Activated gamma-delta T cell (primary cell): ENCODE measurements at places on chromosomes 11 and 22.

- no peak for DNase-seq
Observed at GRCh38 chr22:37492428-37493344, 6.5 kb upstream of the MFNG start.

DNA sequence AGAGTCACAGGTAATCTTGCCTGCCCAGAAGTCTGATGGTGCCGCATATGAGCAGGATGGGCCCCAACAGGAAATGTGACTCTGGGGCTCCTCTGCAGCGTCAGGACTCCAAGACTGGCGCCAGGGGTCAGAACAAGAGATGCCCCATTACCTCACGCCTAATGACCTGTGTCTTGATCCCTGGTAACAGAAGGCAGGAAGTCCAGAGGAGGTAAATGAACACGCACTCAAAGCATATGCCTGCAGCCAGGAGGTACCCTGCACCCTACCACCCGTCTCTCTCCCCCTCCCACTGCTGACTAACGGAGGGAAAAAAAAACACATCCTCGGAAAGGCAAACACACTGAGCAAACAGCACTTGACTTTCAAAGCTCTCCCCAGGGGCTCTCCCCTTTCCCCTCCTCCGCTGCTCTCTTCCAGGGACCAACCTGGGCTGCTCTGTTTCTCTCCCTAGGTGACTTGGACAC is 37.3 kb downstream of the ABCC8 start:
- DNase-seq, result no peak

- no peak for DNase-seq
Observed at GRCh38 chr11:60939855-60940254, 12.1 kb downstream of the SLC15A3 start.

DNA sequence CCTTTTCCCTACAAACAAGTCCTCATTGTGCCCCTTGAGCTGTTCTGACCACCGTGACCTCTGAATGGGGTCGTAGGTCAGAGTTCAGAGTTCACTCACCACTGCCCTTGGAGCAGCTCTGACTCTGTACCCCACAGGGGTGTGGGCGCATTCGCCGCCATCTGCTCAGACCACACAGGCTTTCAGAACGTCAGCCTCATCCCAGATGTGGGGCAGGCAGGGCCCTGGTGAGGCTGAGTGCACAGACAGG is 14.8 kb upstream of the MUC5B start:
- DNase-seq, result no peak

DNA sequence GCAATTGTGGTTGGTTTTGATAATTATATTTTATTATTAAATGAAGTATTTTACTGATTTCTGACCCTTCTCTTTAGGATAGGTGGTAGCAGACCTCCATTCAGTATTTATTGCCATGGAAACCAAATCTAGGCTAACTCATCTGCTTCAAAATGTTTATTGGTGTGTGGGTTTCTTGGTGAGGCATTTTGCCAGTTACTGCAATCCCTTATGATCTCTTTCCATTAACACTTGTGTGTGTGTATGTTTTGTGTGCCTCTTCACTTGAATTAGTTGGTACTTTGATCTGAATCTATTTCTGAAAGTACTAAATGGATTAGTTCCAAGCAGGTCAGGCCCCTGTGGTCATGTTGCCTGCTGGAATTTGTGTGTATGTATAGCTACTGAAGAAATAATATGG is 184.4 kb upstream of the C11orf87 start:
- DNase-seq, result no peak

GRCh38 chr11:22037505-22037904 is 155.4 kb upstream of the ANO5 start:
- DNase-seq, result no peak

GRCh38 chr11:46280706-46281105 is 3.2 kb downstream of the CREB3L1 start:
- no peak for DNase-seq

DNA sequence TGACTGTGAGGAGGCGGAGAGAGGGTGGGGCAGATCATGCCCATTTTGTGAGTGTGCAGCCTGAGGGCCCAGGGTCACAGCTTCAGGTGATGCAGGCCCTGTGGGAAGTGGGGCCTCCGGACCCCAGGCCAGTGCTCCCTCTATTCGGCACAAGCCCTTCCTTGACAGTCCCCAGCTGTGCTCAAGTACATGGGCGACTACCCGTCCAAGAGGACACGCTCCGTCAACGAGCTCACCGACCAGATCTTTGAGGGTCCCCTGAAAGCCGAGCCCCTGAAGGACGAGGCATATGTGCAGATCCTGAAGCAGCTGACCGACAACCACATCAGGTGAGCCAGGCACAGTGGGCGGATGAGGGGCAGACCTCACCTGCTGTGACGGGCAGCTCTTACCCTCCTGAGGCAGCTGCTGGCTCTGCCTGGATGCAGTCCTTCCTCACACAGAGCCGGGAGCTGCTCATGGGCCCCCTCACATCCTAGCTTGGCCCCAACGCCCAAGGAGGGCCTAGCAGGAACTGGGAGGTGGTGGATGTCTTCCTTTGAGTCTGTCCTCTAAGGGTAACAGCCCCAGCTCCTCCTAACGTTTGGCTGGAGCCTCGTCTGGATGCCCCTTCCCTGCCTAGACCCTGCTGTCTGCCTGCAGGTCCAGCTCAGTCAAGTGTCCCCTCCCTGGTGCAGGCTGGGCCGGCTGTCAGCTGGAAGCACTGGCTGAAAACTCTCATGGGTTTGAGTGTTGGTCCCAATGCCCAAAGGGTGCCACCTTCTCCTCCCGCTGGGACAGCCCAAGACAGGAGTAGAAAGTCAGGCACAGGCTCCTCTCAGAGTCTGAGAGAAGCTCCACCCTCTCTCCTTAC is 76.1 kb downstream of the MYO7A start:
- DNase-seq, result no peak

DNA sequence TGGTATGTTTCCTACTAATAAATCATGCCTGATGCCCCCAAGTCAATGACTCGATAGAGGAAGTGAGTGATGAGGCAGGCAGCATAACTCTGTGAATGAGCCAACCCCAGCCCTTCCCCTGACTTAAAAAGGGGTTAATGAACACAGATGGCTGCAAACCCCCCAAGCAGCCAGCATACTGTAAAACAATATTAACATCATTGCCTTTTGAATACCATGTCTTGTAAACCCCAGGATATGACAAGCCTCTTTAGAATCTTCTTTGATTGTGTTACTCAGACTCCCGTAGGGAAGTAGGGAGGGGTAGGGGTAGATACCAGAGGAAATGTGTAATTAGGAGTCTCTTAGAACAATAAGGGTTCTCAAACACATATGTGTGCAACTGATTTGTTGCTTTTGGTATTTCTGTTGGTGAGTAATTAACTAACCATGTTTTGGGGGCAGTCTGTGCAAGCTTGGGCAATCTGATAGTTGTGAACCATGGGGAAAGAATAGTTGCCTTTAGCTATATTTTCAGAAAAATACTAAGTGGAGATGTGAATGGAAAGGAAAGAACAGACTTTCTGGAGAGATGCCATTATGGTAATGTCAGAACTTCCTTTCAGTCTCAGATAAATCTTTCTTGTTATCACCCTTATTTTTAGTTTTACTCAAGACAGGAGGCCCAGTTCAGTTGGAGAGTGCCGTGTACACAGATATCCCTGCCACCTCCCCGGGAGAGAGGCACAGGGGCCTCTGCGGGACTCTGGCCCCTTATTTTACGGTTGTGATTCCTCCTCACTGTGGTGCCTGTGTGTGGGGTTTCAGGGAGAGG is 701.8 kb downstream of the NTM start:
- no peak for DNase-seq

- no peak for DNase-seq
Observed at GRCh38 chr11:102456381-102456780, 3.8 kb upstream of the TMEM123 start.

GRCh38 chr11:62132689-62133293 is 9.0 kb downstream of the INCENP start:
- DNase-seq, result no peak

GRCh38 chr11:124899383-124900145 is 1.9 kb upstream of the ROBO4 start:
- no peak for DNase-seq

GRCh38 chr11:69691463-69691862 is 12.4 kb downstream of the FGF19 start:
- no peak for DNase-seq

- DNase-seq, result no peak
Observed at GRCh38 chr11:19025481-19026406, 34.8 kb downstream of the MRGPRX2 start.

GRCh38 chr11:47431356-47432083 is 5.3 kb upstream of the PSMC3 start:
- DNase-seq, result no peak

DNA sequence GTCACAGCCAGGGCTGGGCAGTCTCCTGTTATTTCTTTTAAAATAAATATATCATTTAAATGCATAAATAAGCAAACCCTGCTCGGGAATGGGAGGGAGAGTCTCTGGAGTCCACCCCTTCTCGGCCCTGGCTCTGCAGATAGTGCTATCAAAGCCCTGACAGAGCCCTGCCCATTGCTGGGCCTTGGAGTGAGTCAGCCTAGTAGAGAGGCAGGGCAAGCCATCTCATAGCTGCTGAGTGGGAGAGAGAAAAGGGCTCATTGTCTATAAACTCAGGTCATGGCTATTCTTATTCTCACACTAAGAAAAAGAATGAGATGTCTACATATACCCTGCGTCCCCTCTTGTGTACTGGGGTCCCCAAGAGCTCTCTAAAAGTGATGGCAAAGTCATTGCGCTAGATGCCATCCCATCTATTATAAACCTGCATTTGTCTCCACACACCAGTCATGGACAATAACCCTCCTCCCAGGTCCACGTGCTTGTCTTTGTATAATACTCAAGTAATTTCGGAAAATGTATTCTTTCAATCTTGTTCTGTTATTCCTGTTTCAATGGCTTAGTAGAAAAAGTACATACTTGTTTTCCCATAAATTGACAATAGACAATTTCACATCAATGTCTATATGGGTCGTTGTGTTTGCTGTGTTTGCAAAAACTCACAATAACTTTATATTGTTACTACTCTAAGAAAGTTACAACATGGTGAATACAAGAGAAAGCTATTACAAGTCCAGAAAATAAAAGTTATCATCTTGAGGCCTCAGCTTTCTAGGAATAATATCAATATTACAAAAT is 13.4 kb downstream of the OR51B4 start:
- DNase-seq, result no peak

- DNase-seq, result no peak
Observed at GRCh38 chr11:89613911-89614310, 96.2 kb upstream of the TRIM77 start.

- no peak for DNase-seq
Observed at GRCh38 chr11:112583261-112583893, 322.7 kb upstream of the PLET1 start.

GRCh38 chr22:42313804-42314581 is 43.5 kb upstream of the TCF20 start:
- DNase-seq, result no peak

GRCh38 chr11:44645827-44646226 is 80.4 kb downstream of the CD82 start:
- no peak for DNase-seq

DNA sequence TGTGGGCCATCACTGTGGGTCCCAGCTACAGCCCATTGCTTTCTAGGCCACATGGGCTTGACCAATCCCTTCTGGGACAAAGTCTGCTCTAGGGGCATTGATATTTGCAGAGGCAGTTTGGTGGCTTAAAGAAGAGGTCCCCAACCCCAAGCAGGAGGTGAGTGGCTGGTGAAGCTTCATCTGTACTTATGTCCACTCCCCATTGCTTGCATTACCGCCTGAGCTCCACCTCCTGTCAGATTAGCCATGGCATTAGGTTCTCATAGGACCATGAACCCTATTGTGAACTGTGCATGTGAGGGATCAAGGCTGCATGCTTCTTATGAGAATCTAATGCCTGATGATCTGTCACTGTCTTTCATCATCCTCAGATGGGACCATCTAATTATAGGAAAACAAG is 54.4 kb upstream of the CADM1 start:
- no peak for DNase-seq

DNA sequence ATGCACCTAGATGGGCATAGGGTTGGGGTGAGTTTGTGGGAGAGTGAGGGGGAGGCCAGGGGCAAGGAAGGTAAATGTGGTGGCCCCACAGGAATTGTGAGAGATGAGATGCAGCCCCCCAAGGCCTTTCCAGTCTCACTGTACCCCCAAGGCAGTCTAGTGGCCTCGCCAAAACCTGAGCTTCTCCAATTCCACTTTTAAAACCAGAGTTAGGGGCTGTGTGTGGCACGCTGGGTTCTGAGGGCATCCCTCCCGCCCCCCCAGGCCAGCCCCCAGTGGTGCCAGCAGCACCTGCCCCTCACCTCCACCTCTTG is 40.4 kb downstream of the KCNC1 start:
- DNase-seq, result no peak

DNA sequence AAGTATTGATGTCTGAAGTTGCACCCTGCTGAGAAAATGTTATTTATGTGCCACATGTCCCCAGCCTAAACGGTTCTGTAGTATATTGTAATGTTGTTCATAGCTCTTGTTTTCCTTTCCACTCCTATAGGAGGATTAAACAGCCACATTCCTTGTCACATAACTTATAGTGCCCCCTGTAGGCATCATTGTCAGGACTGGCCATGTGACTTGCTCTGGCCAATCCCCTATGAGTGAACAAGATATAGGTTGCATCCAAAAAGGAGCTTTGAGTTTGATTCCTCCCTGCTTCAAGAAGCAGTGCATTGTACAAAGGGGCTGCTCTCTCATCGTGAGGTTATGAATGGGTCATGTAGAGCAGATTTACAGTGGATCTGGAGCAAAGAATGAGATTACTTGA is 717.6 kb upstream of the ANO5 start:
- no peak for DNase-seq

DNA sequence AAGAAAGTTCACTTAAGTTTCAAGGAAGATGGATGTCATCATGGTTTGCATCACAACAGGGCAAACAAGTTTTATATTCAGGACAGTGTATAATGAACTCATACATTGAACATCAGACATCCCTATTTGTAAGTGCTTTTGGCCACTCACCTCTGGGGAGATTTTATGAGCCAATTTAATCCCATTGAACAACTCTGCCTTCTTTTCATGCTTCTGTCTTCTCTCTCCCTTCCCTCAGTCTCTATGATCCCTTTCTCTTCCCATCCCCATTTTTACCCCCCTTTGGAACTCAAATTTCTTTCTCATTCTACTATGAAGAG is 234.3 kb upstream of the POU2AF2 start:
- DNase-seq, result no peak

GRCh38 chr11:35170503-35170902 is 31.5 kb downstream of the CD44 start:
- no peak for DNase-seq

- no peak for DNase-seq
Observed at GRCh38 chr22:19080853-19081252, 41.4 kb downstream of the DGCR2 start.

GRCh38 chr22:22815397-22816170 is 72.0 kb upstream of the IGLL5 start:
- DNase-seq, result no peak

GRCh38 chr22:19718456-19719049 is 4.2 kb downstream of the SEPTIN5 start:
- no peak for DNase-seq

DNA sequence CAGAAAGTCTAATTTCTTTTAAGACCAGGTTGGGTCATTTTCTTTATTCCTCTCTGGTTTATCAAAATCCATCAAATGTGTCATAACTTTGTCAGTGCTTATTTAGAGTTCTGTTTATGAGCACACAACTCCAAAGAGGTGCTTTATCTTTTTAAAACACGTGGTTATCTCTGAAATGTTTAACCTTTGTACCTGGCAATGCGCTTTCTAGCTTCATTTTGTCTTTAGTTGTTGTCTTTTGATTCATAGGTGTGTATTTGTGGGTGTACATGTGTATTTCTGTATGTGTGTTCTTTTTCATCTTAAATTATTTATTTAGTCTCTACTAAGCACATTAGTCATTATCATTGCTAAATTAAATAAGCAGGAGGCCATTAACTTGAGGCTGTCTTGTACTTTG is 251.4 kb downstream of the JRKL start:
- no peak for DNase-seq
